ENCODE measurements at places on chromosomes 1 and 21.

GRCh38 chr1:17617787-17618557 is 78.5 kb downstream of the ARHGEF10L start:
- DNase-seq: no peak

DNA sequence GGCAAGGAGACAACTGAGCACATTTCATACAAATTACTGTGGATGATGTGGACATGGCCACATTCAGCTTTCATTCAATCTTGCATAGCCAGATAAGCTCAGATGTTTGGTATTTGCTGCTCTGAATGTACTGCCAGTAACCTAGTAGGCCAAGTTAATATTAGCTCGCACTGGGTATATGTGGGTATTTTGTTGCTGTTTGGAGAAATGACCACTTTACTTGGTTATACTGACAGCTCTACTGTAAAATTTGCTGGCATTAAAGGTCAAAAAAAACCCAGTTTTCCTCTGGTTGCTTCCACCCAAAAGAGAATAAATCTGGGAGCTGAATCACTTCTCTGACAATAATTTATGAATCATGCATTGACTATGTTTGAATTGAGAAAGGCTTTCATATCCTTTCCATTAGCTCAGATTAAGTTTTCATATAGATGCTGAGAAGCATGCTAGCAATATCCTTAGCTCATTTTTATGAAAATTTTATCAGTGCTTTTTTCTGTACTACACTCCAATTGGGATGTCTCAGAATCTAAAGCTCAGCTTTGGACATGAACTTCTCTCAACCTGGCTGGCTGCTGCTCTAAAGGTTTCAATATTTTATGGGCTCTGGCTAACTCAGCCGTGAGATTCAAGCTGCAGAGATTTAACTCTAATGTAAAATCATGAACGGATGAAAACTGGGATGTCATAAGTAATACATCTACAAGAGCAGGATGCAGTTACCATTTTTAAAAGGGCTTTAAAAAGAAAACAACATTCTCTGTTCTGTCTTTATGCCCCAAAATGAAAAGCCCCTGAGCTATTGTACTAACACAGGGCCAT is 330.0 kb downstream of the BARHL2 start:
- no peak for DNase-seq

DNA sequence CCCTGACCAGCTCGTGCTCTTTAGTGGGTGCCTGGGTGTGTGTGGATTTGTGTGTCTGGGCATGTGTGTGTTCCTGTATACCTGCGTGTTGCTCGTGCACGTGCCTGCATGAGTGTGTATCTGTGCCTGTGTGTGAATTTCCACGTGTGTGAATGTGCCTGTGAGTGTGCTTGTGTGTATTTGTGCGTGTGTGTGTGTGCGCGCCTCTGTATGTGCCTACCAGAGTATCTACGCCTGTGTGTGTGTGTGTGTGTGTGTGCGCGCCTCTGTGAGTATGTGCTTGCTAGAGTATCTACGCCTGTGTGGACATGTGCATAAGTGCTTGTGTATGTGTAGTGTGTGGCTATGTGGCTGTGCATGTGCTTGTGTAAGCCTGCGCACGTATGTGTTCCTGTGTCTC is 691 bp upstream of the SELENBP1 start:
- no peak for DNase-seq

- DNase-seq: no peak
These were observed 9.7 kb upstream of the GPR61 start for GRCh38 chr1:109529881-109530456.

- DNase-seq: no peak
These were observed 82.4 kb downstream of the OBSCN start for GRCh38 chr1:228289996-228290881.

GRCh38 chr1:23837908-23838307 is 12.7 kb upstream of the HMGCL start:
- no peak for DNase-seq

- no peak for DNase-seq
These were observed 74.3 kb upstream of the NBL1 start for GRCh38 chr1:19569786-19570185.

DNA sequence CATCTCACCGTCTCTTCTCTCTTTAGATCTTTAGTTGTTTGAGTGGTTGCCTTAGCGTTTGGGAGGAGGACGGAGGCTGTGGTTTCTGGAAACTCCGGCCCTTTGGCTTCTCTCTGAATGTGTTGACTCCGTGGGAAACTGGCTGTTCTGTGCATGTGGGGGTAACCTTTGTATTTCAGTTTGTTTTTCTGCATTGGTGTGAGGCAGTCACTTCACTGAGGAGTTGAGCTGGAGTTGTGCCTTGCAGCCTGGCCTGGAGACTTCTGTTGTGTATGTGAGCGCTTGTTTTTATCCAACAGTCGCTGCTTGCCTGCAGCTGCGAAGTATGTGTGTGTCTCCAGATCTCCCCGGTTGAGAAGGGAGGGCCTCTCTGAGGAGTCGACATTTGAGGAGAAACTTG is 33.6 kb downstream of the CLDN14 start:
- DNase-seq: no peak

DNA sequence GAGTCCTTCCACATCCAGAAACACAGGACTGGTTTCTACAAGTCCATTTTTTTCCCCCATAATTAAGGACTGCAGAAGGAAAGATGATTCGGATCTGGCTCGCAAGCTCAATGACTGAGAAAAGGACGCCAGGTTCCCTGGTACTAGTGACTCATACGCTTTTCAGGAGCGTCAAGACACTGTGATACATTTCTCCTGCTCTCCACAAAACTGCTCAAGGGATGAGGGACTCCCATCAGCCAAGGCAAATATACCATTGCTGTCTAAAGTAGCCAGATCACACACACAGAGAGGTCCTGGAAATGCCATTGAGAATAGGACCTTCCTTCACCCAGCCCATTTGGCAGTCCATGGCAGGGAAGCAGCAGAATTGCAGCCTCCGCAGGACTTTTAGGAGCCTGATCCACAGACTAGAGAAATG is 253.6 kb upstream of the IRF2BP2 start:
- no peak for DNase-seq

GRCh38 chr1:197327776-197328364 is 59.8 kb downstream of the CRB1 start:
- DNase-seq: no peak

- no peak for DNase-seq
These were observed 3.3 kb upstream of the KCNK1 start for GRCh38 chr1:233610628-233611027.

GRCh38 chr1:64337475-64337874 is 132.5 kb upstream of the CACHD1 start:
- DNase-seq: no peak

DNA sequence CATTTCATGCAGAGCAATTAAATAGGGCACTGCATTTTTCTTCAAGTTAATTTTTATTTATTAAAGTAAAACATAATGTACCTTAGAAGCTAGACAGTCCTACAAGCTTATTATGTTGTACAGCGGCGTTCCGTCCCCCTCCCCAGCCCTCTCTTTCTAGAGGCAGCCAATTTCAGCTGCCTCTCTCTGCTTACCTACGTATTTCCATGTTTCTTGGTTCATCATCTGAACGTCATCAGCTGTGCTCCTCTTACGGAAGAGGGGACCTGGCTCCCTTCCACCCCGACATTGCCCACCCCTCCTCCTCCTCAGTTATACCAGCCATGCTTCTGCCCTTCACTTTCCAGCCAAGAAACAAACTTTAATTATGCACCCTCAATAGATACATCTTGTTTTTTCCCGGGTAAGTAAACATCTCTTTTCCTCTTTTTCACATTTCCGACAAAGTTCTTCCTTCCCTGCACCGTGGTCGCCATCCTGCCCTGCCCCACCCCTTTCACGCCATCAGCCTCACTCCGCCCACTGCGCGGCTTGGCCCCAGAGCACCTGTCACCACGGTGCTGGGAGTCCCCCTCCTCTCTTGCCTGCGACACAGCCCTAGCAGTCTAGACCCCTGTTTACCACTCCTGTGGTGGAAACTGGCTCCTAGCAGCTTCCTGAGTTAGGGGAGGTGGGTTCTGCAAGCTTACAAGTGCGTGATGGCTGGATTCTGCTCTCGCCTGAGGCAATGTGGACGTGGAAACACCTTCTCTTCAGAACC is 57.9 kb downstream of the SLC37A1 start:
- no peak for DNase-seq

GRCh38 chr21:22597660-22598255 is 1599.5 kb downstream of the NCAM2 start:
- no peak for DNase-seq

- no peak for DNase-seq
These were observed 32.4 kb upstream of the CYP4A22 start for GRCh38 chr1:47104816-47105215.

GRCh38 chr1:45375104-45376090 is 35.2 kb upstream of the MUTYH start:
- no peak for DNase-seq

DNA sequence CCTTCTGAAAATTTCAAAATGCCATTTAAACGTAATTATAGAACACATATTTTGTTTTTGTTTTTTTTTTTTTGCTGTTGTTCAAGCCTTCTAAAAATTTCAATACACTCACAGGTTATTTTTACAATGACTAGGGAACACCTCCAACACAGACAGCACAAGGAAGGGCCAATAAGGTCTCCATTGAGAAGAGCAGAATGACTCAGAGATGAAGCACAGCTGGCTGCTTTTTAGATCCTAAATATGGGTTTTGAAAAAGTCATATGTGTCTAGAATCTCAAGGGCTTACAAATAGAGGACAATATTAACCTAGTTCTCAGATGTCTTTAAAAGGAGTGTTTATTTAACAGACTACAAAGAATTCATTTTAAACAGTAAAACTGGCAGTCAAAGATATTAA is 104.6 kb downstream of the NEGR1 start:
- DNase-seq: no peak

DNA sequence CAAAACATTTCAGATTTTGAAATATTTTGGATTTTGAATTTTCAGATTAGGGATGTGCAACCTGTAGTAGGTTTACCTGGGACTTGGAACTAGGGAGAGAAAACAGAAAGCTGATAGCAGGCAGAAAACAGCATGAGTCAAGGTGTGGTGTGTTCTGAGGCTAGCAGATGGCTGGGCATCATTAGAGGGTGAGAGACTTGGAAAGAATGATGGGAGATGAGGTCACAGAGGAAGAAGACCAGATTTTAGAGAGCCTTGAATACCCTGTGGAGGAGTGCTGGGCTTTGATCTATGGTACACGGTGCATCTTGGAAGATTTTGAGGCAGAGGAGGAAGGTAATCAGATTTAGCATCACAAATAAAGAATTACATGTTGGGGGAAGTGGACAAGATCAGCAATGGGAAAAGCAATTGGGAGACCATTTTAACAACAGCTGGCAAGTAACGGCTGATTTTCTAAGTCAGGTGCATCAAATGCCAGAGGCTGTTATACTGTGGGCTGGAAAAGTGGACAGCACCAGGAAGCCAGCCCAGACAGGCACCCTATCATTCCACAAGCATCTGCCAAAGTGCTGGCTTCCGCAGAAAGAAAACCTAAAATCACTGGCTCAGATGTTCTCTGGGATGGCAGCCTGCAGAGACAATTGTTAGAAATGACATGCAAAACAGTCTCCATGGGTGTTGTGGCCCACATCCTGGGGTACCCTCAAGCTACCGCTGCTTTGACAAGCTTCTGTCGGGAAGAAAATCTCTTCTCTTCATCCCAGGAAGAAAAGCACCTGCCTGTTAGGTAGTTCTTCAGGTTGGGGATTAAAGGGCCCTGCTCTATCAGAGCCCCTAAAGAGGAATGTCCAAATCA is 30.9 kb upstream of the CAMK1G start:
- no peak for DNase-seq

DNA sequence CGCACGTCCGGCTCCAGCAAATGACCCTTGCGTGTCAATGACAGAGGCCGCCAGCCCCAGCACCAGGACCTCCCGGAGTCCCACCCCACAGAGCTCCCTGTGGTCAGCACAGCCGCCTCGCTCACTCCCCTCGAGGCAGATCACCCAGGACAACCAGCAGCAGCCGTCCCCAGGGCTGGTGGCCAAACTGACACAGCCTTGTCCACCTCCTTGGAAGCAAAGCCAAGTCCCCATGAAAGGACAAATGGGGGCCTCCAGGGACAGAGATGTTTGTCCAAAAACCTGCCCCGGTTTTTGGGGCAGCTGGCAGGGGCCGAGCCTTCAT is 2.1 kb downstream of the KRTAP10-10 start:
- no peak for DNase-seq
